Fibroblast of skin of left biceps (primary cell): ENCODE measurements at places on chromosomes 3 and 15.

- DNase-seq: peak; percentile 82
Observed at GRCh38 chr15:73991726-73992593, at the start of gene STOML1. STOML1 (minus strand) TSS chr15:73992295; CDS start chr15:73992223, 72 bp downstream.

- no peak for DNase-seq
Observed at GRCh38 chr15:50176869-50177268, 5.1 kb upstream of the SLC27A2 start.

DNA sequence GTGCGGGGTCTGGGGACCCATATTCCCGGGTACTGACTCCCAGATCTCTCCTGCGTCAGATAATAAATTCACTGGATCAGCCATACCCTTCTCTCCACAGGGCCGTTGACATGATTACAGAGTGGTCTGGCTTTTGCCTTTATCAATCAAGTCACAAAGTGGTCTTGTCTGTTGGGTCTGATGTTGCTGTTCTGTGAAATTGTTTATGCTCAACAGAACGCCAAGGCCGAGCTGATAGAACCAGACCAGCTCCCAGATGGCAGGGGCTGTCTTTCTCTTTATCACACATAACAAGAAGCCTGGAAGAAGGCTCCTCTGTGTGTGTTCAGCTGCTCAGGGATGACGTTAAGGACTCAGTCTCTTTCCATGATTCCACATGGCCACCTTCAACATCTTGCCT, 751 bp upstream of the DCLK3 start:
- no peak for DNase-seq

DNA sequence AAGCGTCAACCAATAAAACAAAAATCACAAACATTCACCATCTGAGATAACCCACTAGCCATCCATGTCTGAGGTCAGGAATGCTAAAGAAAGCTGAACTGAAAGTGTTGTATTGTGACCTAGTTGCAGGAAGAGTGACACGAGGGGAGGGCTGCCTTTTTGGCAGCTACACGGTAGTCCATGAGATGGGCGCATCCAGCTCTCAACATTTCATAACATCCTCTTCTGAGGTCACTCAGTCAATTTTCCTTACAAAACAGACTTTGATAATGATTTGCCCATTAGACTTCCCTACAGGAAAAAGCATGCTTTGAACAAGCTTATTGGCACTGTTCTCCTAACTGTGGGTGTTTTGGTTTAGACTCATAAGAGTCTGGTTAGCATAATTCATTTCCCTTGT, 15.4 kb upstream of the SHF start:
- DNase-seq: no peak

DNA sequence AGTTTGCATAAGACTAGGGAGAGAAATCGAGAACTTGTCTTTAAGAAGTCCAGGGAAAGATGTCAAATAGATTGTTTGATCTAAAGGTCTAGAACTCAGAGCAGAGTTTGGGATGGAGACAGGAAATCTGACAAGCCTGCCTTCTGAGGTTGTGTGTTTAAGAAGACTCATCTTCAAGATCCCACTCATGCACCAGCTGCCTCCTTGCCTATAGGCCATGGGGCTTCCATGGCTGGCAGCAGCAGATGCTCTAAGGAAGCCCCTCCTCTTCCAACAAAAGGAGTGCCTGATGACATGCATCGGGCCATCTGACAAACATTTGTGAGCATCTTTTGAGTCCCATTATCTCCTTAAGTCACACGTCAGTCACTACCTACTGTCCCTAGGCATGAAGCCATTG, 47.4 kb downstream of the WNT5A start:
- no peak for DNase-seq

- no peak for DNase-seq
Observed at GRCh38 chr15:49813625-49814024, 192.8 kb downstream of the DTWD1 start.

- DNase-seq: no peak
Observed at GRCh38 chr3:124967964-124968363, 33.4 kb upstream of the MUC13 start.

- DNase-seq: no peak
Observed at GRCh38 chr15:49712846-49713450, 92.1 kb downstream of the DTWD1 start.

DNA sequence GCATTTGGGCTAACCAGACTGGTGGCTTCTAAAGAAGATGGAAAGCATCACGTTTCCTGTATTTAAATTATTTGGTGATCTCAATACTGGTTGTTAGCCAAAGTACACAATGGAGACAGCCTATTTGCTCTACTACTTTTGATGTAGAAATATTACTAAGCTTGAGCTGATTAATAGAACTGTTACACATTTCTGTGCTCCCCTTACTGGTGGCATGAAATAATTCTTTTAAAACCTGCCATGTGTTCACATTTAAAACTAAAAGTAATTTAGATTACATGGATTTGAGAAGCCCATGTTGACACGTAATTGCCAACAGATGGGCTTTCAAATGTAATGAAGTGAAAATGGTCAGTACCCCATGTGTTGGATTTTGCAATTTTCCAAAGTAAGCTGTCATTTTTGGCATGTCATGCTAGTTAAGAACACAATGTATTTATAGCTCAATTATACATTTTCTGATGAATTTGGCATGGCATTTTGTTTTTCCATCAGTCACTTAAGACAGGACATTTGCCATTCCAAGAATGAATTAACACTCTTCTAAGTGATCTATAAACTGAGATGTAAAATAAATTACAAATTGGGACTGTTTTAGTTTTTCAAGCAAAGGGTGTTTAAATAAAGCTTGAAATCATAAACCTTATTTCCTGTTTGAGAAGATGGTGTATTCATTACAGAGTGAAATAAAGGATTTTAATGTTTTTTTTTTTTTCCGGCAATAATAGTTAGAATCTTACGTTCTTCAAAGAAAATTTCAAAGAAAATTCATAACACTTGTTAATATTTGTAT, 10.8 kb upstream of the RARRES1 start:
- DNase-seq: peak; percentile 85

- no peak for DNase-seq
Observed at GRCh38 chr3:177823701-177824189, 626.5 kb upstream of the TBL1XR1 start.

GRCh38 chr3:27078246-27078913, 290.8 kb downstream of the NEK10 start:
- DNase-seq: no peak

- no peak for DNase-seq
Observed at GRCh38 chr3:127699416-127700300, 26.9 kb downstream of the ABTB1 start.

DNA sequence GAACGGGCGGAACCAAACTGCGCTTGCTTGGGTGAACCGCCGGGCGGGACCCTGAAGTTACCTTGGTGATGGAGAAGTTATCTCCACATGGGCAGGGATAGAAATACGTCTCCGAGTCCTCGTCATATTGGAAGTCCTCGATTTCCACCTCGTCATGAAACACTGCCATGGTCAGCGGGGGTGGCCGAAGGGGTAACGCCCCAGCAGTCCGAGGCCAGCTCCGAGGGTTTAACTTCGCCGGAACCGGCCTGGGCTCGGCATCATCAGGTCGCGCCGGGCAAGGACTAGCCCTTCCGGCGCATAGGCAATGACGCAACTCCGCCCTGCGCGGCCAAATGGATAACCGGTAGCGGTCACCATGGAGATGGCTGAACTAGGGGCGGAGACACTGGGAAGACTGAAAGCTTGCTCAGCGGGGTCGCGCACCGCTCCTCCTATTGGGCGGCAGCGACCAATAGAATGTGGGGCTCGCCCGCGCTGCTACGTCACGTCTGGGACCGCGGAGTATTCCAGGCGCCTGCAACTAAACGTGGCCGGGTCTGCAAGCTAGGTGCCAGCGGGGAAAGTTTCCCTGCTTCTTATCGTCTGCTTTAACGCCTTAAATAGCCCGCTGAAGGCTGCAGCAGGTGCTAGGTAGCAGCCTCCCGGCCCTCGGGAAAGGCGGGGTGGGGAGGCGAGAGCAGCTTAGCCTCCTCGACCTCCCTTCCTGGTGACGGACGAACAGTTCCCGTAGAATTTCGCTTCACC, at the start of the genes DPH3 and OXNAD1:
Gene DPH3, minus strand, starts transcription at position 236 of the 747 bp plus-strand sequence. Its CDS starts 67 bp downstream, at position 169.
Gene OXNAD1, plus strand, starts transcription at position 505 of the 747 bp plus-strand sequence. CDS start 5,741 bp downstream, outside the sequence.
- peak; percentile 99 for DNase-seq

GRCh38 chr3:177345049-177345972, 148.0 kb upstream of the TBL1XR1 start:
- DNase-seq: peak; percentile 87

DNA sequence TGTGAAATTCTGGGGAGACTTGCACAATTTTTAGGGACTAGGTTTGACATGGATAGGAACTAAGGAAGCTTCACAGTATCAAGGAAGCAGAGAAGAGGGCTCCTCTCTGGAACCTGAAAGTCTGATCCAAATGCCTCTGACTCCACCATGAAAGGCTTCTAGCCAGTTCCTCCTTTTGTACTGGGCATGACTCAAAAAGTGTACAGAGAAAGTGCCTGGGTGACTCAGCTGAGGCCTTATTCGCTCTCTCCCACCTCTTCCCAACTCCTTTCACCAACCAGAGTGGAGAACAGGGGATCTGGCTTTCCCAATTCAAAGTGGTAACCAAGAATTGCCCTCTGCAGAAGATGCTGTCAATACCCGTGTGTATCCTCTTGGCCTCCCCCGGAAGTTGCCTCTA, 342.9 kb upstream of the PROK2 start:
- DNase-seq: no peak

DNA sequence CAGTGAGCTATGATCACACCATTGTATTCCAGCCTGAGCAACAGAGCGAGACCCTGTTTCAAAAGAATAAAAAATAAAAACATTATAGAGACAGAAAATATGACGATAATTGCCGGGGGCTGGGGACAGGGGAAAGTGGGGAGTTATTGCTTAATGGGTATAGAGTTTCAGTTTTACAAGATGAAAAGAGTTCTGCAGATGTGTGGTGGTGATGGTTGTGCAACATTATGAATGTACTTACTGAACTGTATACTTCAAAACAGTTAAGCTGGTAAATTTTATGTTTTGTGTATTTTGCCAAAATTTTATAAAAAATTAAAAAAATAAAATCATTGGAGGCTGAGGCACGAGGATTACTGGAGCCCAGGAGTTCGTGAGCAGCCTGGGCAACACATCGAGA, 24.8 kb upstream of the ZNF774 start:
- no peak for DNase-seq

DNA sequence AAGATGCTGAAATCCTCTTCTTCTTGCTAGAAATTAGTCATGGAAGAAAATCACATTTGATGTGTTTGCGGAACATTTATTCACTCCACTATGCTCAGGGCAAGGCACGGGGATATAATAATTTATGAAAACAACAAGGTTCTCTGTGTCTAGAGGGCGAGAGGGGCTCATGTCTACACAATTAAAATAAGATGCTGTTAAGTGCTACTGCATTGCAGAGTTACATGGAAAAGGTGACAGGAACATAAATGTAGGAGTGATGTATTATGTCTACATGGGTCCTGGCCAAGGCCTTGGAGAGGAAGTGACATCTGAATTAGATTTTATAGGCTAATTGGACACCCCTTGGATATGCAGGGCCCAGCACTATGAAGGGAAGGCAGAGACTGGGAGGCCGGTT, 96.1 kb downstream of the SV2B start:
- DNase-seq: no peak

- DNase-seq: no peak
Observed at GRCh38 chr15:70947351-70948335, 55.0 kb downstream of the LRRC49 start.

GRCh38 chr3:104669083-104669482, 697.6 kb upstream of the ALCAM start:
- DNase-seq: no peak

DNA sequence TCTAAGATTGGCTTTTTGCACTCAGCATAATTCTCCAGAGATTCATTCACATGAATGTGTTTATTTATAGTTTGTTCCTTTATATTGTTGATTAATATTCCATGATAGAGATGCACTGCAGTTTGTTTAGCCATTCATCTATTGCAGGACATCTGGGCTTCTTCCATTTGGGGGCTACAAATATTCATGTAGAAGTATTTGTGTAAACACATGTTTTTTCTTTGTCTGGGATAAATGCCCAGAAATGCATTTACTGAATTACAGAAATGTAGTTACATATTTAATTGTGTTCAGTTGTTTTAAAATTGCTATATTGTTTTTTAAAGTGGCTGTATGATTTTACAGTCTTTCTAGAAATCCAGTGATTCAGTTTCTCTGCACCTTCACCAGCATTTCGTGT, 635.0 kb downstream of the ZIC1 start:
- no peak for DNase-seq

GRCh38 chr3:31188112-31188511, 293.7 kb upstream of the GADL1 start:
- no peak for DNase-seq

DNA sequence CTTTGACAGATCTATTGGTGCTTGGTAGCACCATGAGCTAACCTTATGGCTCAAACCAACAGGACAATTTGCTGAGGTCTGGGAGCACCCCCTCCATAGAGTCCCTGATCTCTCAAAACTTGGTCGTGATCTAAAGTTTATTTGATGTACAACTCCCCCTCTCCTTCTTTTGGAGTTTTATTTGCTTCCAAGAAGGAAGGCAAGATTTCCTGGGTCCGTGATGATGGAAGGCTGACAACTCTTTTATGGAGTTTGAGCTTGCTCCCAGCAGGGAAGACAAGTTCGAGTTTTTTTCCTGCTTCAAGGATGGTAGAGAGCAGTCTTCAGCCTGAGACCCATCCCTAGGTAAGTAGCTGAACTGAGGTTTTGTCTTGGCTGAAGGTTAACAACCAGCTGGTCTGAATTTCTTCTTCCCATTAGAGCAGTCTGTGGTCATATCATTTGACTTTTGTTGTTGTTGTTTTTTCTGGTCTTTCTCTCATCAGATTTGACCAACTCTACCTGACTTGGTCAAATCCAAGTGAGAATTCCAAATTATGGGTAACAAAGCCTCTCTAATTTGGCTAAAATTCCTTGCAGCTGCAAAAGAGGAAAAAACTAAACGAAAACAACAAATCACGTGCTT, 2.8 kb upstream of the MUC20 start:
- no peak for DNase-seq

- no peak for DNase-seq
Observed at GRCh38 chr3:23629181-23629894, 176.4 kb upstream of the UBE2E1 start.

DNA sequence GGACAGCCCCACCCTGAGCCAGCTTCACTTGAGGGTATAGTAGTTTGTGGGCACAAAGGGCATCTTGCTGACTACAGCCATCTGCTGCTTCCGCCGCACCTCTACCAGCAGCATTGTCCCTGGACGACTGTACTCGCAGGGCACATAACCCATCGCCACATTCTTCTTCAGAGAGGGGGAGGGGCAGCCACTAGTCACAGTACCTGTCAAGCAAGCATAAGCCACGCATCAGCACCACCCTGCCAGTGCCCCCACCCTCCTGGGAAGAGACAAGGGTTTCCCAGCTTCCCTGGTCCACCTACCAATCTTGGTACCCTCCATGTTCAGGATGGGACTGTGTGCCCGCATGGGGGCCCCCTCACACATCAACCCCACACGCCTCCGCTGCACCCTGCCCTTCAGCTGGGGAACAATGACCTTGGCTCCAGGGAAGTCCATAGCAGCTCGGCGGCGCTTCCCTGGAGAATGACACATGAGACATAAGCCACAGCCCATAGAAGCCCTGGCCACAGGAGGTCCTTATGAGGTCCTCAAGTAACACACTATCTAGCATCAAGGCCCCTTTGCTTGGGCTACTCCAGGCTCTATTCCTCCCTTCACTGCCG, 4.7 kb downstream of the AMT start:
- no peak for DNase-seq
